ENCODE measurements at places on chromosomes 6 and 20.

GRCh38 chr6:108453601-108454185 is 107.0 kb upstream of the FOXO3 start:
- DNase-seq, result no peak

- DNase-seq, result no peak
Observed at GRCh38 chr6:45074439-45074838, 253.7 kb upstream of the RUNX2 start.

DNA sequence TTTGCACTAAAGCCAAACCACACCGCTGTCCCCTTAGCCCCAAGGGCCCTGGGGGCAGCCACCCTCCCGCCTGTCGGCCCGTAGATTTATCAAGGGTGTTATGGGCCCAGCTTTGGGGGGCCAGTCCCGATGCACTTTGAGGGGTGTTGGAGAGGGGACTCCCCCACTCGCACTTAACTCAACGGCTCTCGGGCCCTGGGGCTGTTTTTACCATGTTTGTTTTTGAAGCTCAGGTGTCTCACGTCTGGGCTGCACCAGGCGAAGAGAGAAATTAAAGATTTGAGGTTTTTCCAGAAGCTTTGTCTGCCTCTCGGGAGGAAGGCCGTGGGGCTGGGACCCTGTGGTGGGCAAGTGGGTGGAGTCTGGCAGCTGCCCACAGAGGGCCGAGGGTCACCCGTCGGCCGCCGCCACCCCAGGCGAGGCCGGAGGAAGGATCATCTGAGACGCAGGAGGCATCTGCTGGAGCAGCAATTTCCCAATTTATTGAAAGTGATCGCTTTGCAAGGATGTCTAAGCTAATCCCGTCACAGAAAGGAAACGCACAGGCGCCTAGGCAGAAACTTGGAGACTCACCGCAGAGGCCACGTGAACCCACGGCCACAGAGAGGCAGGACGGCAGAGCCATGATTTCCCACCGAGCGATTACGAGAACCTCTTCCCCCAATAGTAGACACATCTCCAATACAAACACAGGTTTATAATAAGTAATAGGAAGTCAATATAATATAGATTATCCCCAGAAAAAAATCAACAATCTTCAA is 3.8 kb downstream of the SLC2A4RG start:
- no peak for DNase-seq

GRCh38 chr6:40807484-40807883 is 220.3 kb upstream of the LRFN2 start:
- DNase-seq, result no peak

DNA sequence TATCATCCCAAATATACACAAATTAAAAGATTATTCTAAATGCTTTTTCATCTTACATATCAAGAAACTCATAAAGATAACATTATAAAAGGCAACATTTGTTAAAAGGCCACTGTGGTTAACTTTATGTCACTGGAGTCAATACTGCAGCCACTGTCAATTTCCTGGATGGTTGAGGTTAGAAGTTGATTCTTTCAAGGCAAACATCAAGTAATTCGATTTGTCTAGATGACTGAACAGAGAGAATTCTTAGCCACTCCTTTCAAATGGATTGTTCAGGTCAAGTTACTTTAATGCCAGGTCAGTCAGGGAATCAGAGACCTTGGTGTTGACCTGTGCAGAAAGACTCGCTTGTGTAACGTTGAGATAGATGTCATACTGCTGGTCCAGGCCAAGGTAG is 44.4 kb upstream of the SIM1 start:
- DNase-seq, result no peak

DNA sequence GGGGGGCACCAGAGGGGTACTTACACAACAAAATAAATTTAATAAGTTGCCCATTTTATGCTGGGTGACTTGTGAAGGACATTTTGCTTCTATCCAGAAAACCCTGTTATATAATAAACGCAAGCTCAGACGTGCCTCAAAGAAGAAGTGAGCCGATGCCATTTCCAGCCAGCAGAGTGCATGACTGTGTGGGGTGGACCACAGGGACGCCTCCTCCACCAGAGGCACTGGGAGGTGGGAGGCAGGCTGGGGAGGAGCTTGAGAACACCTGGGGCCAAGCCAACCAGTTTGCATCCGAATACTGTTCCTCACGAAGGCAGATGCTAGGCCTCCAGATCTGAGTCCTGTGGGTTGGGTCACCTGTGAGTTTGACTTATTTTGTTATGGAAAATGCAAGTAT is 363.8 kb downstream of the RNGTT start:
- no peak for DNase-seq

DNA sequence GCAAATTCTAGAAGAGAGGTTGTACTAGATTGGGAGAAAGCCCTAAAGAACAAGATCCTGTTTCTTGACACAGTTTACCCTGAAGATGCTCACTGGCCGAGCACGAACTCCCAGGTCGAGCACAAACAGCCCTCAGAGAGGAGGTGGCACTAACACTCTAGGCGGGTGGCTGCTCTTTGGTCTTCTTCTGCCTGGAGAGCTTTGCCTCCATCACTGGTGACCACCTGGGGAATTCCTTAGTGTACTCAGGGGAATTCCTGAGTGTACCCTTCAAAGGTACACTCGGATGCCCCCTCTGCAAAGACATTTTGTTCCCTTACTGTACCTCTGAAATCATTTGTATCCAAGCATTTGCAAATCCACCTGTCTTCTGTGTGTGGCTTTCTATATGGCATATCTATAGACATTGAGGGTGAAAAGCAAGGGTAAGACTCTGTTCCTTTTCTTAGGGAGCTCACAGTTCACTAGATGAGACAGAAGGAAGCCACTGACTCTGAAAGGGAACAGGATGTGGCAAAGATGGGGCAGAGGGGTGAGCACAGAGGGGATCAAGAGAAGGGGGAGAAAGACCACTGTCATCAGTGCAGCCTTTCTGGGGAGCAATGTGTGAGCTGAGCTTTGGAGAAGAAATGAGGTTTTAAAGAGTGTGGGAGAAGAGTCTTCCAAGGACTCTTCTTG is 169.8 kb upstream of the PROKR2 start:
- no peak for DNase-seq

GRCh38 chr6:137261761-137262160 is 42.6 kb upstream of the IFNGR1 start:
- DNase-seq, result no peak

- no peak for DNase-seq
Observed at GRCh38 chr6:137402143-137402680, 92.0 kb downstream of the OLIG3 start.

DNA sequence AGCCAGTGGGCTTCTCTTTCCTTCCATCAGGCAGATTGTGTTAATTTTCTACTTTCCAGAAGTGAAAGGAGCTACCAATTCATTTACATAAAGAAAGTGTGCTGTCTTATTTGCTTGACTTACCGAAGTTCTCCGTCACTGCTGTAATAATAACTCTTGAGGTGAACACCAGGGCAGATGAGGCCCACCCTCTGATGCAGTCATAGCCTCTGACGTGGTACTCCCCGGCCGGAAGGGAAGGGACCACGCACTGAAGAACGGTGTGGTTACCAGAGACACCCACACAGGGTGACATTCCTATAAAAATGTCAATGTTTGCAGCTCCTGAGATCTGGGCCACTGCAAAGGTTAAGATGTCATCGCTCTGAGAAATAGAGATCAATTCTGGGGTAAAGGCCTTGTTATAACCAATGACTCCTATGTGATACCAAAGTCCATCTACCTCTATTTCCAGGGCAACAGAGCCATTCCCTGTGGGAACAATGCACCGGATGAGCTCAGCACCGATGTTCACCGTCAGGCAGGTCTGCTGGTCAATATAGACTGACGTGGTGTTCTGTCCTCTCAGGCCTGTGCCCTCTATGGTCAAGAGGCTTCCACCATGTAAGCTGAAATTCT is 62.9 kb downstream of the PKHD1 start:
- DNase-seq, result no peak

DNA sequence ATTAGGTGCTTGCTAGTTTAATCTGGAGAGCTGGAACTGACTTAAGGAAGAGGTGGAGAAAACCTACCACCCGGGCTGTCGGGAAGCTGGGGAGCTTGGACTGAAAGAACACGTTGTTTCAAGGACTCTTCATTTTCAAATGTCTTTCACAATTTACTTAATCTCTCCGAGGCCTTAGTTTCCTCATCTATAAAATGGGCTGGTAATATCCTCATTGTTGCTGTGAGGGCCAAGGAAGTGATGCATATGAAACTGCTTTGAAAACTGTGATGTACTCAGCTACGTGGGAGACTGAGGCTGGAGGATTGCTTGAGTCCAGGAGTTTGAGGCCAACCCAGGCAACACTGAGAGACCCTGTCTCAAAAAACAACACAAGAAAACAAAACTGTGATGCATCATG is 36.7 kb upstream of the NKX2-2 start:
- no peak for DNase-seq

DNA sequence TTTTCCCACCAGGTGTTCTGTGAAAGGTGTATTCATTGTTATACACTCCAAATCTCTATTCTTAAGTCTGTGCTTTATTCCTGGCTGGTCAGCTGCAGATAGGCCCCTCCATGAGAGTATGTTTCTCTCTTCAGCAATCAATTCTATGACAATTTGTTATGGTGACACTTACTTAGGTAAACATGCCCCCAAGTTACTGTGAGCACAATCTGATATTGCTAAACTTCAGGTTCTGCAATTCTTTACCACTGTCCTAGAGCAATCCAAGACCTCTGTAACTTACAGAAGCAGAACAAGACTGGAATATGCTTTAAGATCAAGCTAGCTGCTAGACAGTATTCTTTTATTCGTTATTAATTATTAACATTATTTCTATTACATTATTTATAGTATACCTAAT is 391.9 kb downstream of the FRK start:
- DNase-seq, result no peak

GRCh38 chr20:22826306-22827230 is 208.5 kb upstream of the SSTR4 start:
- no peak for DNase-seq

DNA sequence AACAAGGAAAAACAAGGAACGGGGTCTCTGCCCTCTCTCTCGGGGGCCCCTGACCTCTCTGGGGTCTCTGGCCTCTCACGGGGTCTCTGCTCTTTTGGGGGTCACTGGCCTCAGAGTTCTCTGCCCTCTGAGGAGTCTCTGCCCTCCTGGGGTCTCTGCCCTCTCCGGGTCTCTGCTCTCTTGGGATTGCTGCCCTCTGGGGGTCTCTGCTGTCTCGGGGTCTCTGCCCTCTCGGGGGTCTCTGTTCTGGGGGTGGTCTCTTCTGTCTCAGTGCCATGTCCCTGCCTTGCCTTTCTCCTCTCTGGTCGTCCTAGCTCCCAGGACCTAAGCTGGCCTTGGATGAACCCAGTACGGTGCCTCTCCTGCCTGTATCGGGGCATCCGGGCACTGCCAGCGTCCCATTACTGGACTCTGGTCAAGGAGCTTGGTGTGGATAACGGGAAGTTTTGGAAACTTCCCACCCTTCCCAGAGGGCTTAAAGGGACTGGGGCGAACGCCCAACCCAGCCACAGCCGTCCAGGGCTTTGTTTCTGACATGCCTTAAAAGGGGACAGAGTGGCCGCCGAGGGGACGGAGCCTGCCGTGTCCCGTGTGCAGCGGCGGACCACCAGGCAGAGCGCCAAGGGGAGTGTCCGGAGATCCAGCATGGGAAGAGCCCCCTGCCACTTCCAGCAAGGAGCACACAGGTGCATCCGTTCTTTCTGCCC is 24.7 kb upstream of the MRGBP start:
- no peak for DNase-seq

- DNase-seq, result no peak
Observed at GRCh38 chr6:25497383-25498040, 154.5 kb upstream of the SCGN start.

DNA sequence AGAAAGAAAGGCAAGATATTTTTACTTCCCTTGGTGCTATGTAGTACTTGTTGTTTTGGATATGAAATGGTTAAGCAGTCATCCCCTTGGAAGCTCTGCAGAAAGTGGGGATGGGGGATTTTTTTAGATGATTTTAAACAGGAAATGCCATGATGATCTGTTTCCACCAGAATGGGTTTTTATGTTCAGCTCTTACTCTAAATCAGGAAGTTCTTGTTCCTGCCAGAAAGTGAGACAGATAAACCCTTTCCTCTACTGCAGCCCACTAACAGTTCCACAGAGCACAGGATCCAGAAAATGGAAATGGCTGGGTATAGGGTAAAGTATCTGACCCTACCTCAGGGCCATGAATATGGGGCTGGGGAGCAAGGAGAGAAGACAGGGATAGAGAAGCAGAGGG is 32.1 kb upstream of the PPP1R3G start:
- DNase-seq, result no peak

GRCh38 chr6:40705354-40705753 is 118.2 kb upstream of the LRFN2 start:
- no peak for DNase-seq

GRCh38 chr6:113565306-113565705 is 291.8 kb upstream of the MARCKS start:
- no peak for DNase-seq

DNA sequence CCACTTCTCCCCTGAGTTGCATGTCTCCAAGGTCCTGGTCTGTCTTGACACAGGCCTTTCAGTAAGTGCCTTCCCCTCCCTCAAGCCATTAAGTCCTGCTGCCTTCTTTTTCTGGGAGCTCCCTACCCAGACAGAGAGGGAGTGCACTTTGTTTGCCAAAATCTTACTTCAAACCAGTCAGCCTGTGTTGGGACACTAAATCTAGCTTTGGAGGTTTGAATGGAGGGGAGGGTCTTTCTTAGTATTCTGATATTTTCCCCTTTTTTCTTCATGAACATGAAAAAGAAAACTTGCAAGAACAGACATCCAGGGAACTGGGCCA is 170.7 kb upstream of the PMEPA1 start:
- no peak for DNase-seq

DNA sequence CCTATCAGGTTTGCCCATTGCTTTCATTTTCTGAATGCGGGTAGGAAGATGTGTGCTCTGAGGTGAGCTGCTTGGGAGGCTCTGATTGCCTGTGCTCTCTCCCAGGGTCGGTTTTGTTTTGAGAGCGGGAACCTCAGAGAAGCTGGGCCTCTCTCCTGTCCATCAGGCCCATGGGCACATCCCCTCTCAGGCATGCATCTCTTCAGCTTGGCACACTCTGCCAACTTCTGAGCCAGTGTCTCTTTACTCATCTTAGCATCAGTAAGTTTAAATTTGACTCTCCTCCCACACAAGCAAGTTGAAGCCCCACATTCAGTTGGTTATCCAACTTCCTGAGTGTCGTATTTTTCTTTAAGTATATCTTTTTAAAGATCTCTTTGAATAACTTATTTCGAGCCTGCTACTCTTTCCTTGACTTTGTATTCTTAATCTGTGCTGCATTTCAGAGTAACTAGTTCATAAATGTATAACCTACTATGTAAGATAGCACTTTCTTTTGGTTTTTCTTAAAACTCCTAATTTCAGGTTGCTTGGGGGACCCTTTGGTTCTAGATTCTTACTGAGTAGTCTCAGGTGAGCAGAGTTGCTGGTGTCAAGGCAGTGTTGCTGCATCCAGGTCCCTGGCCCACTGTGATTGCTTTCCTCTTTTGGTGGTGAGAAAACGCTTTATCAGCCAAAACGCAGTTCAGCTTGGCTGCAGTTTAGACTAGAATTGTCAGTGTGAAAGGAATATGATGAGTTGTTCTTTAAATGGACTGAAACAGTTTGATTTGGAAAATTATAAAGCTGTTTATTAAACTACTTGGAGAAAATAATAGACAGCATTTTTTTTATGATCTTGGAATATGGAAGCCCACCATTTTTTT is 54.8 kb downstream of the SNX9 start:
- DNase-seq, result no peak

GRCh38 chr6:157325069-157325805 is 1.9 kb upstream of the TMEM242 start:
- DNase-seq, result no peak

- peak; percentile 10 for DNase-seq
Observed at GRCh38 chr6:13710552-13711323, 897 bp downstream of the RANBP9 start.

- no peak for DNase-seq
Observed at GRCh38 chr20:46523108-46523507, 9.7 kb upstream of the ZNF334 start.

GRCh38 chr6:22670605-22671004 is 101.2 kb downstream of the HDGFL1 start:
- DNase-seq, result no peak
